ENCODE measurements at places on chromosomes 6 and 20.

DNA sequence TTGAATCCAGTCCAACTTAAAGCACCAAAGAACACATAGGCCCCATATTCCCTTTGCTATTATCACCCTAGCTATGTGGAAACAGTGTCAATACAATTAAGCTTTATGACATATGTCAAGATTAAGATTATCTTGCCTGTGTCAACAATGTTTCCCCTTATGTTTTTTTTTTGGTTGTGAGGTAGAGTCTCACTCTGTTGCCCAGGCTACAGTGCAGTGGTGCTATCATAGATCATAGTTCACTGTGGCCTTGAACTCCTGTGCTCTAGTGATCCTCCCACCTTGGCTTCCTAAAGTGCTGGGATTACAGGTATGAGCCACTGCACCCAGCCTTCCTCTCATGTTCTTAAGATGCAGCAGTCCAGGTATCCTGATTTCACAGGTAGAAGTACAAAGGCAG lies 17.8 kb downstream of the AFG1L start:
- no peak for DNase-seq

GRCh38 chr6:10320291-10320690 lies 94.6 kb downstream of the TFAP2A start:
- no peak for DNase-seq

DNA sequence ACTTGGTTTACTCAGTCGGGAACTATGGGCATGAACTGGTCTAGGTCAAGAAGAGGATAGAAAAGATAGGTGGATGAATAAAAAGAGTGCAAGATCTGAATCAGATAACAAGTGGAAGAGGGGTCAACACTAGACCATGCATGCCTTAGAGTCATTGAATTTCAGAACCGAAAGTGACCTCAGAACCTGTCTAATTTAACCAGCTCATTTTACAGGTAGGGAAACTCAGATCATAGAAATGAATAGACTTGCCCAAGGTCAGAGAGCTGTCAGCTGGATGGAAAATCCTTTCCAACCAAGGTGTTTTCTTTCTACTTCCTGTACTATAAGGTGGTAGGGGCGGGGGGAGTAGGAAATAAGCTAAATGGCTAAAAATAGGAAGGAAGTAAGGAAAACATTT lies 121.4 kb upstream of the ADGRF1 start:
- no peak for DNase-seq

GRCh38 chr6:49531774-49532569 lies 18.5 kb upstream of the C6orf141 start:
- DNase-seq, result peak; percentile 94

DNA sequence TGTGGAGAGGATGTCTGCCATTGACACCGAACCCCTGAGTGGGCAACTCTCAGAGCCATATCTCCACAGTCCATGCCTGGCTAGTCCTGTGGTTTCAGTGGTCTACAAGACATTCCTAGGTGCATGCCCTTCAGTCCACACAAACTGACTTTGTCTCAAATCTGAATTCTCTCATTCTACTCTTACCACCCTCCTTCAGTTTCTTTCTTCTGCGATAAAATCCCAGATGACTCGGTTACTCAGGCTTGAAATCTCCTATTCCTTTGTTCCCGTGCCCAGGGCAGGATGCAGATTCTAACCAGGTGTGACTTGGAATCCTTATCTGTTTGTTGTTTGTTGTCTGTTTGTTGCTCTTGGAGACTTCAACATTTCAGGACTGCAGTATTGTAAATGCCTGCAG lies 9.3 kb downstream of the CDS2 start:
- no peak for DNase-seq

- DNase-seq, result no peak
These were observed 35.4 kb downstream of the PIM1 start for GRCh38 chr6:37205175-37205996.
